ENCODE measurements at places on chromosomes 6 and 20.

DNA sequence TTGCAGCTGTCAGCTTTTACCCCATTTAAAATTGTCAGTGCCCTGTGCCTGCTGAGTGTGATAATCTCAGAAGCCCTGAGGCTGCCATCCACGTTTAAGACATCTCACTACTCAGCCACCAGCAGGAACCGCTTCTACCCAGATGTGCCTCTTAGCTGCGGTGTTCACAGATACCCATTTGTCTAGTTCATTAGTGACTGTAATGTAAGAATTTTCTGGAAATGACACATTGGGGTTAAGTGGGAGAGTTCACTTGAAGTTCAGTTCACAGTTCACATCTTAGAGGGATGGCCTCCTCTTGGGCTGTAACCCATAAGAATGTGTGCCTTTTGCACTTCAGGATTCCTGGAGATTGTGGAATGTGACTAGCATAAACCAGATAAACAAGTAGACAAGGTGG, 477.7 kb downstream of the BTBD3 start:
- no peak for DNase-seq

GRCh38 chr20:8700756-8701155, 368.1 kb upstream of the PLCB4 start:
- no peak for DNase-seq

- DNase-seq: no peak
Observed at GRCh38 chr6:41690541-41691330, 44.7 kb downstream of the TFEB start.

GRCh38 chr6:124924333-124924759, 37.9 kb upstream of the RNF217 start:
- DNase-seq: no peak

DNA sequence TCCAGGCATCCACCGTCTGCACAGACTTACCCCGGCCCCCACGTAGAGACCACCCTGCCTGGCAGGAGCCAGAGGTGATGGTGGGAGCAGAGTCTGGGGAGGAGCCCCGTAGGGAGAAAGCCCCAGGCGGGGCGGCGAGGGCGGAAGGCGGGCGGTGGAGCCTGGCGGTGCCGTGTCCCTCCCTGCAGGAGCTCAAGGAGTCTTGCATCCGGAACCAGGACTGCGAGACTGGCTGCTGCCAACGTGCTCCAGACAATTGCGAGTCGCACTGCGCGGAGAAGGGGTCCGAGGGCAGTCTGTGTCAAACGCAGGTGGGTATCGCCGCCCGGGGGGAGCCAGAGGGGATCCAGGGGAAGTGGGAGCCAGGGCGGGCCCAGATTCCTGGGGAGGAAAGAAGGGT, 6.0 kb downstream of the CLPSL1 start:
- no peak for DNase-seq

DNA sequence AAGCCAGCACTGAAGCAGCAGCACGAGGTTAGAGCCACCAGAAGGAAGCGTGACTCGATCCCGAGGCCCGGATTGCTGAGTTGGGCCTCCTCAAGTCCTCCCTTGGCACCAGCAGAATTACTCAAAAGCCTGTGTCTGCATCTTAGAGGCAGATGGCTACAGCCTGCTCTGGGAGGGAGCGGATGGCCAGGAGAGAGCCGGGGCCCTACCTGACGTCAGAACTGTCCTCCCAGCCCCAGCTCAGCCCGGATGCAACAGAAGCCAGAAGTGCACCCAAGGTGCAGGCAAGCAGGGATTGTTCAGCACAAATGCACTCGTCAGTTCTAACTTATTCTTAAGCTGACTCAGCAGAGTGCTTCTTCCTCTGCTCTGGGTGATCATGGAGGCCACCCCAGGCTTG, 155.5 kb upstream of the RPS6KA2 start:
- no peak for DNase-seq

DNA sequence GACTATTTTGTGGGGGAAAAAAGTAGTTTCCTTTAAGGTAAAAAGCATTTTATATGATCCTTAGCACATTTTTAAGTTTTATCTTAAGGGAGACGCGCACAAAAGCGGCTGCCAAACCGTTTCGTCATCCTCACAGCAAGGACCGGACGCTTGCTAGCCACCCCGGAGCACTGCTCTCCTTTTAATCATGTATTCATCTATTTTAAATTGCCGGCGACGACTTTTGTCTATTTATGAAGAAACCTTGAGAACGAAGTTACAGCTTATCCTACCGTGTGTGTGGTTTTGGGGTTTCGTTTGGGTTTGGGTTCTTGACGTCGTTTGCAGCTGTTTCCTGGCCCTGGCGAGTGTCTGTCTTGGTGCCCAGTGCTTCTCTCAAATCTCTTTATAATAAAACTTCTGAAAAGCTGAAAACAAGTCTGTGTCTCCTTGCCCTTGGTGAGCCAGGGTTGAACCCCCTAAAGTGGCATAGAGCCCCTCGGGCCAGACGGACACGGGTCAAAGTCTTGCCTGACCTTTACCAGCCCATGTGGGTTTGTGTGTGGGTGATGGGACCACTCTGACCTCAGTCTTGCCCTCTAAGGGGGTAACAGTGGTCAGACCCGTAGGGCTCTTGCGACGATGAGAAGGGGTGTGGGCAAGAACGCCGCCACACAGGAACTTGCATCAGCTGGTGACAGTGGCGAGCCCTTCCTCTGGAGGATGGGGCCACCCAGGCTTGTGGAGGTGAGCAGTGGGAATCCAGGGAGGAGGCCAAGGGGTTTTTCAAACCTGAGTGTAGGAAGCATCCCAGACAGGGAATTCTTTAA, 117.6 kb downstream of the JPH2 start:
- DNase-seq: peak; percentile 69

DNA sequence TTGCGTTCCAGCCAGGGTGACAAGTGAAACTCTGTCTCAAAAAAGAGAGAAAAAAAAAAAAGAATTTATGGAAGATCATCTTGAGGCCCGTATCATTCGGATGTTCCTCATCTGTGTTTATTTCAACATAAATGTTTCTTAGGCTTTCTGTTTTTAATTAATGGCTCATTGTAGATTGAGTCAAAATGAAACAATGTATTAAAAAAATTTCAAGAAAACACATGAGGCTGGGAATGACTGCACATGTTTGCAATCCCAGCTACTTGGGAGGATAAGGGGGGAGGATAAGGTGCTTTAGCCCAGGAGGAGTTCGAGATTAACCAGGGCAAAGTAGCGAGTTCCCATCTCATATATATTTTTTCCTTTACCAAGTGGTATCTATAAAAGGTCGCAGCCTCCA, 47.3 kb downstream of the ITCH start:
- DNase-seq: no peak

GRCh38 chr20:23153696-23154341, 67.7 kb upstream of the CD93 start:
- DNase-seq: no peak

GRCh38 chr6:15088904-15089568, 156.8 kb upstream of the JARID2 start:
- DNase-seq: no peak

GRCh38 chr6:122042380-122042779, 357.1 kb upstream of the HSF2 start:
- no peak for DNase-seq

- DNase-seq: no peak
Observed at GRCh38 chr6:109867009-109867969, 110.8 kb upstream of the GPR6 start.

DNA sequence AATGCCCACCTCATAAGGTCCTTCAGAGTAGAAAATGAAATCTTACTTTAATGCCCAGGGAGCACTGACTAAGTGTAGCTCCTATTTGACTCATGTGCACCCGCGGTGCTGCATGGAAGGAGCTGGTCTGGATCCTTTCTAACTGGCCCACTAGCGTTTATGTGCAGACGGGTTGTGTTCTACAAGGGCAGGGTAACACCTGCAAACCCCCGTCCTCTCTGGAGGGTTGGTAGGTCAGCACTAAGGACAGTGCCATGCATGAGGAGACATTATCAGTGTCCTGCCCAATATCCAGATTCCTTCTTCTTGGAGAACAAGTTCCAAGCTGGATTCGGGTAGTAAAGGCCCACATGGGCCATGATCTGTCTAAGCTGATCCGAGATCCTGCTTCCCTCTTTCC, 140.3 kb downstream of the ANKRD60 start:
- DNase-seq: no peak

DNA sequence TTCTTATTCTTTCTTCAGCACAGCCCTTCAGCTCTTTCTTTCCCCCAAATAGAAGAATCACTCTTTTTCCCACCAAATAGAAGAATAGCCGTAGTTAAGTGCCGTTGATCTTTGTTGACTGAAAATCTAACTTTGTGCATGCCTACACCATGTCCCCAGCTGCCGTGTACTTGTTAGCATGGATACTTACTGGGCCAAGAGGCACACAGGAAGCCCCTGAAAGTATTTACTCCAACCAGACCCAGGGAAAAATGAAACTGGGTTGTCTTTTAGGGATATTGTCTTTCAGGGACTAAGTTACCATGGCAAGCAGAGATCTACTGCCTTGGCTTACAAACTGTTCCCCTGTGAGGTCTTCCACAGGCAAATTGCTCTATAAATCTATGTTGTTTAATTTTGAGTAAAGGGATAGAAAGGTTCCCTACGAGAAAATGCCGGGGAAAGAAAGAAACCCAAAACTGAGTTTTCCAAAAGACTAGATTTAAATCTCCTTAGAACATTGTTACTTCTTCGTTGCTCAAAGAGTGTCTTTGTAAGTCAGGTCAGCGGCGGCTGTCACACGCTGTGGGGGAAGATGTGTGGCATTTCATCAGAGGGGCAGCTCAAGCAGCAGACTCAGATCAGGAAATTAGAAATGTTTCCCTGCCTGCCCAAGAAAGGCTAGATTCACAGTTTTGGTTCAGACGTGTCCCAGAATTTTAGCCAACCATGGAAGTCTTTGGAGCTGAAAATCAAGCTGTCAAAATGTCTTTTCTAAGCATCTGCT, 188.2 kb upstream of the PRND start:
- DNase-seq: no peak

DNA sequence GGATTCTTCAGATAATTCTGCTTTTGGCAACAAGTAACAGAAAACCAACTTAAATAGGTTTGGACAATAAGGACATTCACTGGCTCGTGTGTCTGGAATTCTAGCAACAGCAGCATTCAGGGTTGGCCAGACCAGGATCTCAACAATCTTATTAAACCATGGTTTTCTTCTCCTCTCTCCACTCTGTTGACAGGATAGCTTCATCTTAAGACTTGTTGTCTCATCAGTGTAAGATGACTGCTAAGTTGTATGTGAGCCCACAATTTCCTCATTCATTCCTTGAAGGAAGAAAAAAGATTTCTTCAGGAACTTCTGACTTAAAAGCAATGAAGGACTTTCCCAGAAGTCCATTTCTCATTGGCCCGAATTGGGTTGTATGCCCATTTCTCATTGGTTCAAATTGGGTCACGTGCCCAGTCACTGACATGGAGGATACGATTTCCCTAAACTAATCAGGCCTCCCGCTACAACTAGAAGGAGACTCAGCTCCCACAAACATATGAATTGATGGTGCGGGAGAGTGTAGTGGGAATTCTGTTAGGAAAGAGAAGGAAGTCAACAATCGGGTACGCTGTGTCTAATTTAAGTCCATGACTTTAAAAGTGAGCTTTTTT, 83.7 kb downstream of the SLC22A3 start:
- DNase-seq: no peak

DNA sequence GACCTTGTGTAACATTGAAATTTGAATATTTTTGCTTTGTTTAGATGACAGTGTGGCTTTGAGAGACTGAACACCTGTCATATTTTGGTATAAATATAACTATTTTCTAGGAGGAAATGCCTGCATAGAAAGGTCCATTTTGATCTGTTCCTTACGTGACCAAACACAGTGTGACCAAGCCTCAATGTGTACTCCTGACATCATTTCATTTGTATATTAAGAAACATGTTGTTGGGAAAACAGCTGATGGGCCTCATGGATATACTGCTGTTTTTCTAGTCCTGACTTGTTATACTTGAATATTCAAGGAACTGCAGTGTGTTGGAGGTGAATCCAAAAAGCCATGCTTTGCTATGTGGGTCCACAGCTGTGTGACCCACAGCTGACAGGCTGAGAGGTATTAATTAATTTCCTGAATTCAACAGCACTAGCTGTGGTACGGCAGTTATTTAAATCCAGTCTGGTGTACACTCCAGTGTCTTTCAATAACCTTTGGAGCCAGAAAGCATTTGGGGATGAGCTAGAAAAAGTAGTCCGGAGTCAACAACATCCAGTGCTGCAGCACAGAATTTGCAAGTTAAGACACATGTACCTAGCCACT, 18.9 kb downstream of the NCOA7 start:
- no peak for DNase-seq

GRCh38 chr6:13355999-13356785, 27.9 kb upstream of the TBC1D7 start:
- DNase-seq: peak; percentile 59

- DNase-seq: no peak
Observed at GRCh38 chr20:43300901-43301300, 111.2 kb upstream of the PTPRT start.

DNA sequence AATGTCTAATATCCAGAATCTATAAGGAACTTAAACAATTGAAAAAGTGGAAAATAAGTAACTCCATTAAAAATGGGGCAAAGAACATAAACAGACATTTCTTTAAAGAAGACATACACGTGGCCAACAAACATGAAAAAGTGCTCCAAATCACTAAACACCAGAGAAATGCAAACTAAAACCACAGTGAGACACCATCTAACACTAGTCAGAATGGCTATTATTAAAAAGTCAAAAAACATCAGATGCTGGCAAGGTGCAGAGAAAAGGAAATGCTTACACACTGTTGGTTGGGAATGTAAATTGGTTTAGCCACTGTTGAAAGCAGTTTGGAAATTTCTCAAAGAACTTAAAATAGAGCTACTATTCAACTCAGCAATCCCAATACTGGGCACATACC, 169.2 kb upstream of the MANEA start:
- DNase-seq: no peak

GRCh38 chr20:59004763-59005522, 2.1 kb downstream of the CTSZ start:
- peak; percentile 50 for DNase-seq

DNA sequence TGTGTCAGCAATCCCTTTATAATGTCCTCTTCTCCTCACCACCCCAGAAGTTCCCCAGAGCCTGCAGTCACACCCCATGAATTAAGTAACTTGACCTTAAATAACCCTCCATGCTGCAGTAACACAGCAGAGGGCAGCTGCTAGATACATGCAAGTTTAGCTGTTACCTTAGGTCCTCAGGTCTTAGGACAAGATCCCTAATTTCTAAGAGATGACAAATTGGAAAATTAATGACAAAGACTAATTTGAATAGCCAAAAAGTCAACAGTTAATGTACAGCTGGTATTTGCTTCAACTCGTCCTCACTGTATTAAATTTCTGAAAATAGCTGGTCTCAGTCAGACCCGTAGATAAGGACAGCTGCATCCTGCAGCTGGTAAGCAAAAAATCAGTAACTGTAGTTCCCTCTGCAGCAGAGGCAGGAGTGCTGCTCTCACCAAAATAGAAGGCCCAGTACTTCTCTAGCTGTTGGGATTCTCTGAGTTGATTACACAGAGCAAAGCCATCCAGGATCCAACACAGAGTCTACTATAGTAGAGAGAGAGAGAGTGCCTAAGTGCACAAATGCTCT, 62.4 kb downstream of the TNFRSF21 start:
- no peak for DNase-seq

- no peak for DNase-seq
Observed at GRCh38 chr6:109314313-109314712, 68.0 kb downstream of the CD164 start.

Data from CD4-positive, alpha-beta T cell treated with Interleukin-12 subunit alpha and Interleukin-12 subunit beta, for 1 hour (primary cell).